ENCODE measurements at places on chromosomes 13 and 19.
A peak's percentile ranks its signal among the peaks of the same experiment; 100 is the strongest.

DNA sequence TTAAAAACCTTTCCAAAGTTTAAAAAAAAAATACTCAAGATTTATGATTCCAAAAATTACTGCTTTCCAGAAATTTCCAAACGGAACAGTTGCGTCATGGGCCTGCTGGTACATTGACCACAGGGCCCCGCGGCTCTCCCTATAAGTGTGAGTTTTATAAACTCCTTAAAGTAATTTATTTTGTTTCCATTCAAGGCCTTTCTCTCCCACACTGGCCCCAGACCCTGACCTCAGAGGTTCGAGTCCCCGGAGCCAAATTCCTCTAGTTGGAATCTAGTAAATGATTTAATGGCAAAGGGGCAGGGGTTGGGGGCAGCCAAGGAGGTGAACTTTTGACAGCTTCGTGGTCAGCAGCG lies 97.5 kb downstream of the INSR start:
- DNase-seq: no peak

GRCh38 chr13:83286737-83287136 lies 595.5 kb downstream of the SLITRK1 start:
- no peak for DNase-seq

DNA sequence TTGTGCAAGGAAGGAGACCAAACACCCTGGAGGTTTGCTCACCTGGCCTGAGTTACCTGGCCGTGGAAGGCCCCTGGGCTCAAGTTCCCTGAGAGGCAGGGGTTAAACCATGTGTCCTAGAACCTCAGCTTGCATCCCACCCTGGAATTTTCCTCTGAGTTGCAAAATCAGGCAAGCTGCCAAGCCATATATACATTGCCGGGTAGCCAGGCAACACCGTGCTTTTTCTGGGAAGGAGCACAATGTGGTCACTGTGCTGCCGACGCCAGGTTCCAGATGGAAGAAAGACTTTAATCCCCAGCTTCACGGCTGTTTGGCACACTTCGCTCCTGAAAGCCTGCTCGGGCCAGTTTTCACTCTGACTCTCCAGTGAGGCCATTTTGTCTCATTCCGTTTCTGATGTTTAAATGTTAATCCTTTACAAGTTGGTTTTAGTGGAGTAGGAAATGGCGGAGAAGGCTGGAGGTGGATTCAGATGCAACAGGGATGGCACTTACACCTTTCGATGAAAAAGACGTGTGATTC lies 60.1 kb upstream of the PEG3 start:
- peak; percentile 14 for DNase-seq

DNA sequence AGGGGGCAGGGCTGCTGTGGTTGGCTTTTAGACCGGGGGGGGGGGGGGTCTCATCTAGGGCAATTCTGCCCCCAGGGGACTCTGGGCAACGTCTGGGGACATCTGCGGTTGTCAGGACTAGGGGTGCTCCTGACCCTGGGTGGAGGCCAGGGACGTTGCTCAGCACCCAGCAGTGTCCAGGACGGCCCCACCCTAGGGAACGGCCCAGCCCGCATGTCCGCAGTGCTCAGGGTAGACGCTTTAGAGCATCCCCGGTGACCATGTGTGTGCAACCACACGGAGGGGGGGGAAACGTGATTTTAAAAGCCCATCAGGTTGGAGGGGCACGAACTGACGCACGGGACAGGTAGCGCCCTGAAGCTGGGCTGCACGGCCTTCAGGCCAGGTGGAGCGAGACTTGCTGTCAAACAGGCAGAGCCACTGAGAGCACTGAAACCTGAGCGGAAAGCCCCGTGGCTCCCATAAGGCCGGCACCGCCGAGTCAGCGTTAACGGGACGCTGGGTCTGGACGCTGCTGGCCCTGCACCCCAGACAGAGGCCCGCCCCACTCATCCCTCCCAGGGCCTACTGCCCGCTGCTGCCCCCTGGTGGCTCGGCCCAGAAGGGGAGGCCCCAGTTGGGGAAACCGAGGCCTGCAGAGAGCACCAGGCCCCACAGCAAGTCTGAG lies 8.3 kb downstream of the CACTIN start:
- peak; percentile 69 for DNase-seq

- DNase-seq: no peak
Measured at GRCh38 chr19:2869618-2870017, 2.5 kb downstream of the ZNF556 start.

DNA sequence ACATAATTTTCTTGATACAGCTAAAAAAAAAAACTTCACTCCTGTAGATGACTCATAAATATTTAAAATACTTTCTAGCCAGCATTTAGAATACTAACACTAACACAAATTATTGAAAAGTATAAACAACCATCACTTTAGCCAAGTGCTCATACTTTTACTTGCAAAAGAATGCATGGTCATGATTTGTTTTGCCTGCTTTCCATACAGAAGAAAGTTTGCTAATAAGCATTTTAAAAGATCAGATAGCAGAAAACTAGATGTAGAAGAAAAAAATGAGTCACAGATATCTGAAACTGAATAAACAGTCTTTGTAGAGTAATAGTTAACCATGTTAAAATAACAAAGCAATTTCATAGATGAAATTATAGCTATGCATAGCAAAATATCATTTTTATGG lies 2280.4 kb upstream of the PCDH20 start:
- DNase-seq: no peak

DNA sequence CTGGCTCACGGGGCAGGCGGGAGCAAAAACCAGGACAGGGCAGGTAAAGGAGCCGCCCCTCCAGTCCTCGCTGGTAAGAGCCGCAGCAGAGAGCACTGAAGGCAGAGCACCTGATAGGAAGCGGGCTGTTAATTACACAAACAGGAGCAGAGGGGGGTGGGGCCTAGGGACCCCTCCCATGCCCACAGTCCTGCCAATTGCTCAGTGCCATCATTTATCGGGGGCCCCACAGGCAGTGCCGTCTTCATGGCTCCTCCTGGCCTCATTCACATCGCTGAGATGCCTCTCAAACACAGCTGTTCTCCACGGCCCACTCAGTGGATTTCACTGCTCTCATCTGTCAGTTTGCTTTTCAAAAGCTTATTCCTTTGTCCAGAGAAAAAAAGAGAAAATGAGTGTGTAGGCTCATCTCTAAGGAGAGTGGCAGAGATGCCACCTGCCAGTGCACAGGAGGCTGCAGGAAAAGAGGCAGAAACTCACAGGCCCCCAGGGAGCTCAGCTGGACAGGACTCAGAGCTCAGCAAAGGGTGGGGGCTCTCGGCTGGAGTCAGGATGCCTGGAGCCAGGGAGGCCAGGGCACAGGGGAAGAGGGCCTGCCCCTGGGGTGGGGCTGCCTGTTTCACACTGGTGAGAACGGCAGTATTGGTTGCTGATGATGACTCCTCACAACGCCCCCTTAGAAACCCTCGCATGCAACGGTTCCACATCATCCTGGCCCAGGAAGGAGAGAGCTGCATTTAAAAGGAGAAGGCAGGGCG lies 174.6 kb downstream of the COL4A1 start:
- DNase-seq: no peak

- DNase-seq: no peak
Measured at GRCh38 chr13:25684491-25684890, 312.7 kb downstream of the ATP8A2 start.

Data from WERI-Rb-1 (cell line).